Fibroblast of skin of left biceps (primary cell): ENCODE measurements at places on chromosomes 2 and 18.

DNA sequence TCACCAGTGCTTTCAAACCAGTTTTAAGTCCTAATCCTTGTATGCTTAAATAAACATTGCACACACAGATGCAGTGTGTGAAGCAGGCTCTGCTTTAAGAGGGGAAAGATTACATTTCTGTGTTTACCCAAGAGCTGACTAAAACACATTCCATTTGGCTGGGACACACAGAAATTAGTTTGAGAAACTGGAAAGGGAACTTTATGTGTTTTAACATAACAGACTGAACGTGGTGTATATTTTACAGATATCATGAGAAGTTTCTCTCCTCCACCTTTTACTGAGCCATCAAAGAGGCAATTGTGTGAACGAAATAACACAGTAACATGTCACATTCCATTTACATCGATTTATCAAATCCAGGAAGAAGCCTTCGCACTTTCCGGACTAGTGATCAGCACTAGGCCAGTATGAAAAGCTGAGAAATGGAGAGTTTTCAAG, 121.8 kb downstream of the MAIP1 start:
- DNase-seq: peak; percentile 66

DNA sequence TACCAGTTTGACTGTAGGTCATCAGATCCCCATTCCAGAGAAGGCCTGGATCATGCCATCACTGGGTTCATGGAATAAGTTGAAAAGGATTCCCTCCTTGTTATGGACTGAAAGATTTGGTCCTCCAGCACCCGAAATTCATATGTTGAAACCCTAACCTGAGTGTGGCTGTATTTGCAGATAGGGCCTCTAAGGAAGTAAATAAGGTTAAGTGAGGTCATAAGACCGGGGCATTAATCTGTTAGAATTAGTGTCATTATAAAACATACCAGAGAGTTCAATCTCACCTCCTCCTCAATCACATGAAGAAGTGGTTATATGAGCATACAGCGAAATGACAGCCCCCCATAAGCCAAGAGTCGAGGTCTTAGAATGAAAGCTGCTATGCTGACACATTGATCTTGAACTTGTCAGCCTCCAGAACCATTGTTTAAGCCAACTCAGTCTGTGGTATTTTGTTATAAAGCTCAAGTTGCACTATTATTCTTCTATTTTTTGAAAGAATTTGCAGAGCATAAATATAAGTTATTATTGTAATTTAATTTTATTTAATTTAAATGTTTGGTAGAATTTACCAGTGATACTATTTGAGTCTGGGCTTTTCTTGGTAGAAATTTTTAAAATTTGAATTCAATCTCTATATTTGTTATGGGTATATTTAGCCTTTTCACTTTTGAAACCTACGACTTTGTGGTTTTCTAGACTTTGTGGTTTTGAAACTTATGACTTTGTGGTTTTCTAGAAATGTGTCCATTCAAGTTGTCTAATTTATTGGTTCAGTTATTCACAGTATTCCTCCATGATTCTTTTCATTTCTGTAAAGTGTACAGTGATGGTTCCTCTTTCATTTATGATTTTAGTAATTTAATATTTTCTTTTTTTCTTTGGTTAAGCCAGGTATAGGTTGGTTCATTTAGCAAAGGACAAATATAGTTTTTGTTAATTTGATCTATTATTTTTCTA, 1206.7 kb upstream of the CDH2 start:
- no peak for DNase-seq

DNA sequence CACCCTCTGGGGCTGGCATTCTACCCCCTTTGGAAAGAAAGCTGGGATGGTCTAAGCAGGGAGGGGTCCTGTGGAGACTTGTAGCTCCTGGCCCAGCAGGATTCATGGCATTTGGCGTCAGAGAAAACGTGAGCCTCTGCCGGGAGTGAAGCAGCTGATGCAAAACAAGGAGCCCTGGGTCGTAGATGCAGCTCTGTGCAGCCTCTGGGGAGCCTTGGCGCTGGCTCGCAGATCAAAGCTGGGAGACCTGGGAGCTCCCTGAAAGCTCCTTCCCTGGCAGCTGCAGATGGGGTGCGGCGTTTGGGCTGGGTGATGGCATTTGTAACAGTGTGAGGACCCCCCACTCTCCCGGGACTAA, 148.3 kb downstream of the KLHL29 start:
- no peak for DNase-seq

GRCh38 chr2:102707796-102708695, 53.8 kb upstream of the TMEM182 start:
- DNase-seq: no peak

- DNase-seq: no peak
These were observed 75.1 kb downstream of the AGPS start for GRCh38 chr2:177467646-177468045.

GRCh38 chr2:30261695-30262211, 30.4 kb downstream of the LBH start:
- no peak for DNase-seq

GRCh38 chr2:99382143-99382542, 45.0 kb downstream of the EIF5B start:
- no peak for DNase-seq

GRCh38 chr2:46574457-46575355, 95.3 kb downstream of the TMEM247 start:
- no peak for DNase-seq

- no peak for DNase-seq
These were observed 3.5 kb downstream of the FAM110C start for GRCh38 chr2:42788-43187.

DNA sequence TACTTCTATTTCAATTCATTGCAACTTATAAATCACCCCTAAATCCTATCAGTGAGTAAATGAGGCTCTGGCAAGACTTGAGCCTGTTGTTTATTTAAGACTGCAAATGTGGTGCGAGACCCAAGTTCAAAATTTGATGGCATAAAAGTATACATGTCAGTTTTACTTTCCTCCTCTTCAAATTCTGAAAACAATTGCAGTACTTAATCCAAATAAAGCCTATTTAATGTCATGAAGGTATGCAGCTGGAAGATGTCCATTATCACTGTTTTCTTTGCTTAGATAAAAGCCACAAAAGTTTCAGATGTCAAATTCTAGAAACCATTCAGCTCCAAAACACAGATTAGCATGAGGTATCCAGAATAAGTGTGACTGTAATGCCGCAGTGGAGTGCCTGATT, 3.3 kb downstream of the APCDD1 start:
- no peak for DNase-seq

DNA sequence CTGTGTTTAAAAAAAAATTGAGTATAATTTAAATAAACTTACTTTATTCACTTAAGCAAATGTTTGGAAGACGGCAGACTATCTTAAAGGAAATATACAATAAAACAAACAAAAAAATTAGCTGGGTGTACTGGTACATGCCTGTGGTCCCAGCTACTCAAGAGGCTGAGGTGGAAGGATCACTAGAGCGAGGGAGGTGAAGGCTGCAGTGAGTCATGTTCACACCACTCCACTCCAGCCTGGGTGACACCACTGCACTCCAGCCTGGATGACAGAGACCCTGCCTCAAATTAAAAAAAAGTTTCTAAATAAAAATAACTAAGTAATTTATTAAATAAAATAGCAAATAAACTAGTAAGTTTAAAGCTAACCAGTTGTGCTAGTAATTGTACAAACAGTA, 7.5 kb downstream of the PUM2 start:
- DNase-seq: no peak

- DNase-seq: no peak
These were observed 764.6 kb upstream of the PKDCC start for GRCh38 chr2:41283079-41283775.

DNA sequence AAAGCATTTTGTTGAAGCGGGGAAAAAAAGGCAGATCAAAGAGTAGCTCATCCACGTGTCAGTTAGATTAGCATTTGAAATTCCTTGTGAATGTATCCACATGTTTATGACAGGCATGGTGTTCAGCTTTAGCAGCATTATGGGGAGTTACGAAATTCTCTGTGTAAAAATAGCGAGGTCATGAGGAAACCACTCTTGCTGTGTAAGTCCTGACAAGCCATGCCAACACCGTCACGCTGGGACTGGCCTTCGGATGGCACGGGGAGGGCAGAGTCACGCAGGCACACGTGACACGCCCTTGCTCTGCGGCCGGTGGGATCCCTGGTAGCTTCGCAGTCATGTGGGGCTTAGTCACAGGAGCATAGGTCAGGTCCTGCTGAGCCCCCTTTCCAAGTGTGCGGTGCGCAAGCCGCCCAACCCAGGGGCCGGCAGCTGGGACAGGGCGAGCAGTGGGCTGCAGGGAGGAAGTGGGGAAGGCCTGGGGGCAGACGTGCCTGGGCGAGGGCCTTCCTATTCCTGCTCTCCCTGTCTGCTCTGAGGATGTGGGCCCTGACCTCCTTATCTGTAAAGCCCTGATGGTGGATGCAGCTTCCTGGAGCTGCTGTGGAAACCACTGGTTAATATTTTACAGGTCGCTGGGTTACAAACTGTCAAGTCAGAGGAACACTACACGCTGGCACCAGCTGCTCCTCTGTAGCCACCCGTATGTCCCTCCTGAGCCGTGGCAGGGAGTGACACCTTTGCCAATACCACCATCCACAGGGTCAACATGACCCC, 18.0 kb downstream of the MBP start:
- DNase-seq: no peak

DNA sequence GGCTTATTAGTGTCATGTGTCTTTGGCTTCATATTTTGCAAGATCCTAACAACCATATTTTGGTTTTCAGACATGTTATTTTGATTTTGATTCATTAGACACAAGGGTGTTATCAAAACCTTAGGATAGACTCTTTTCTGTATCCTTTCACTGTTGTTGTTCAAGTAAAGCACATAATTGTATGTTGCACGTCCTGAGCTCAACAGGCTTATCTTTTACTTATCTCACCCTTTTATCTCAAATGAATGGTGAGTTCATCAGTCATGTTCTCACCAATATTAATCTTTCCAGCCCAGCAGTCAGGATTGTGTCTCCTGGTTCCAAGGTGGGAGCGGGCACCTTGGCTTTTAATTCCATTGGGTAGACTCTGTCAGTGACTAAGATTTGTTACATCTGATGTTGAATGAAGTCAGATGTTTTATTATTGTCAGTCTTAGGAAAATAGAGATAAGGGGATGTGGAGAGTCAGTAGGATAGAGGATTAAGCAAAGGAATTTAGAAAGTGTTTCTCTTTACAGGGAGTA, 11.9 kb downstream of the GPN1 start:
- DNase-seq: no peak

DNA sequence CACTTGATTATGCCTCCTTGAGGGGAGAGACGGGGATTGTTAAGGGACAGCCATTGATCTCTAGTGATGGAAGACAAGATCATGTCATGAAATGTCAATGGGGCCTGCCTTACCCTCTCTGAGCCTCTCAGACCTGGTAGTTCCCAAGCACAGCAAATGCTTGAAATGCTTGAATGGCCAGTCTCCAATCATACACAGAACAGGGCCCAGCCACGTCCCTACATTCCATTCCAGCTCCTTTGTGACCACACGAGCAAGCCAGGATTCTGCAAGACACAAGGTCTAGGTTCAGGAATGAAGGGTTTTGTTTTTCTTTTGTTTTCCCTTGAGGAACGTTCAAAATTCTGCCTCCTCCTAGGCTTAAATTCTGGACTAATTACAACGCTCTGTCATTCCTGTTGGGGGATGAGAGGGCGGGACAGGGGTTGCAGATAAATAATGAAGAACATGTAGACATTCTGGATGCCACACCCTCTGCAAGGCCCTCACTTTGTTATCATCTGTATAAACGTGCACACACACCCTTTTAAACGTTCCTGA, 98.1 kb upstream of the YPEL5 start:
- DNase-seq: no peak

DNA sequence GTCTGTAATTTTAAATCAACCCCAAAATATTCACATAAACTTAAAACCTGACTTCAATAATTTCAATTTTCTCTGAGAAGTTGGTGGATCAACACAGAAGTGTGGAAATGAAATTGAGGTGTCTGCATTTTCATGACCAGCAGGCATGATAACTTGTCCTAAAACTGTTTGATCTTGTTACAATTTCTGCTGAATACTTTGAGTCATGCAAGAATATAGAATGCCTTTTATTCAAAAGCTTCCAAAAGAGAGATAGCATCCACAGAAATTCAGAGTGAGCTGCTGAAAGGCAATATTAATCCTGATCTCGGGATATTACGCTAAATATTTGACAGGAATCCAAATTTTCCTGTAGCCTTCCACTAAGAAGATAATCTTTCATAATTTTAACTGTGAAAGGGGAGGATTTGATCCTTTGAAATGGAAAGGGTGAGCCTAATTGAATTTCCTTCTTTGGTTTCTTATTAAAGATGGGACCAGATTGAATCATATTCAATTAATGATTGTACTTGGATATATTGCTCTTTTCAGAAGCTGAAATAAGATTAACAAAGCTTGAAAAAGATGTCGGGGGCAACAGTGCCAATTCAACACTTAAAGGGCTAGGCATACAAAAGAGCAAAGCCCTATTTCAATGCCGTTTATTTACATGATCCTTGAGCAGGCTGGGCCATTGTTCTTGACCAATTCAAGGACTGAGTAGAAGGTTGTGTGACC, 129.3 kb downstream of the NCKAP5 start:
- no peak for DNase-seq

- peak; percentile 37 for DNase-seq
These were observed 70.9 kb upstream of the HS6ST1 start for GRCh38 chr2:128389388-128390086.

- no peak for DNase-seq
These were observed 188.1 kb downstream of the ARL4C start for GRCh38 chr2:234308813-234309195.

- no peak for DNase-seq
These were observed 95.9 kb downstream of the MAP4K4 start for GRCh38 chr2:101793277-101793969.

- DNase-seq: no peak
These were observed 336.1 kb upstream of the SKOR2 start for GRCh38 chr18:47587587-47587986.

GRCh38 chr18:24530630-24531111, 70.2 kb downstream of the HRH4 start:
- no peak for DNase-seq

DNA sequence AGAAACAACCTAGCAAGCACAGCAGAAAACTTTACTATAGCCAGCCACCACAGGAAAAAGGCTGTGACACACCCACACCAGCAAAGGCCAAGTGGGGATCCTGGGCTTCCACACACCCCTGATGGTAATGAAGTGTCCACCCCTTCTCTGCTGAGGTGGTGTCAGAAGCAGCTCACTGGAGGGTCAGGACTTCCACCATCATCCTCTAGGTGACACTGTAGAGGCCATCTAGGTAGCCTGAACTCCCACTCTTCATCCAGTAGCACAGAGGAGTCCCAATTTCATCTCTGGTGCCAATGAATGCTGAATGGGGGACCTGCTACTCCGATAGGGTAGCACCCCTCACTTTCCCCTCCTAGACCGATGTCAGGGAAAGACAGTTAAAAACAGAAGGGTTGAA, 1544.4 kb downstream of the LRP1B start:
- no peak for DNase-seq

GRCh38 chr2:45128580-45128997, 119.3 kb upstream of the SIX2 start:
- peak; percentile 94 for DNase-seq

- no peak for DNase-seq
These were observed 35.8 kb downstream of the GREB1 start for GRCh38 chr2:11569636-11570035.
